NAMALWA (cell line): ENCODE measurements at places on chromosomes 1 and 21.

- DNase-seq = no peak
These were observed 230.8 kb downstream of the NEGR1 start for GRCh38 chr1:72051538-72051937.

GRCh38 chr1:156295391-156295947, at the start of gene GLMP:
TSS of gene GLMP (minus strand) at chr1:156295679. CDS start at chr1:156295645, 34 bp downstream.
- peak; percentile 87 for DNase-seq

GRCh38 chr1:230797942-230798365, 50.8 kb downstream of the CAPN9 start:
- DNase-seq = peak; percentile 34

GRCh38 chr21:27333096-27333495, 366.2 kb upstream of the ADAMTS5 start:
- DNase-seq = no peak

DNA sequence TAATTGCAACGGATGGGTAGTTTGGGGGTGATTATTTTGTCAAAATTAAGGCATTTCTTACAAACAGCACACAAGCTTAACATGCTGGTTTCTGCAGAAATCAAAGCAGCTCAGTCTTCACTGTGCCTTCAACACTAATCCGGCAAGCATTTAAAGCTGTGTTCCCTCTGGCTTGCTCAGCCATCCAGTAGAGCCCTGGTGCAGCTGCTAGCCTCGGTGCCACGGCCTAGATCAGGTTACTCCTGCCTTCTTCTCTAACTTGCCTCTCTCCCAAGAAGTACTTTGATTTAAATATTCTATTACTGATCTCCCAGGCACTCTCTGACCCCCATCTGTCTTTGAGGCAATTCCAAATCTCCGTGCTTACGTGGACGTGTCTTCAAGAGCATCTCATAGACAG, 85.6 kb downstream of the GREM2 start:
- DNase-seq = no peak

GRCh38 chr1:242623119-242623518, 98.6 kb upstream of the PLD5 start:
- DNase-seq = no peak

DNA sequence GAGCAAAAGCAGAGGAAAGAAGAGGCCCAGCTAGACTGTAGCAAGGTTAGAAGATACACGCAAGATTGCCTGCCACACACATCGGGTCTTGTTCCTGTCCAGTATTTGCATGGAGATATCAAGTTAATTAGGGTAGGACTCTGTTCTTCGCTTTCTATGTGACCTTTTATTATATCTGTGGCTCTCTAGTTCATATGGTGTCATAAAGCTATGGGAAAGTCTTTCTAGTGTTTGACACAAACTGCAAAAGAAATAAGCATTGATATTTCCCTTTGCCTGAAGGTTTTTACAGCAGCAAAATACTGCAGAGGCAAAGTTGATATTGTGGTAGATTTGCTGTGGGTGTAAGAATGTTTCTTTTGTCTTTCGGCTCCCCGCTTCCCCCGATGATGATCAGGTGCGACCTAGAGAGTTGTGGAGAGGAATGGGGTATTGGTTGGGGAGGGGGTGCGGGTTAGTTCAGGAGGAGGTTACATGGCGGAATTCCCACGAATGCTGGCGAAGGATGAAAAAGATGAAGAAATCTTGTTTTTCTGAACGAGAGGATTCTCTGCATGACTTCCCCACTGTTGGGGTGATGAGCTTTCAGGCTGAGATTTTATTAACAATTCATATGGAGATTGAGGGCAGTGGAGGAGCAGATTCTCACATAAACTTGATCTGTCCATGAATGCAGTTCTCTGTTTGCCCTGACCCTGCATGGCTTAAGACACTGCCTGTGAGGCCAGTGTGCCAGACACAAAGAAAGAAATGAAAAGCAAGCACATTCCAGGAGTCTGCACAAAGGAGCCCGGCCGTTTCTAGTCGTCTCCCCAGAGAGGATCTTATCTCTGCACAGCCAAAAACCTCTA, 550.2 kb downstream of the USP25 start:
- no peak for DNase-seq

- DNase-seq = no peak
These were observed 742 bp upstream of the HSPA13 start for GRCh38 chr21:14383596-14384180.

- DNase-seq = no peak
These were observed 888.8 kb downstream of the TTLL7 start for GRCh38 chr1:83110156-83110555.

DNA sequence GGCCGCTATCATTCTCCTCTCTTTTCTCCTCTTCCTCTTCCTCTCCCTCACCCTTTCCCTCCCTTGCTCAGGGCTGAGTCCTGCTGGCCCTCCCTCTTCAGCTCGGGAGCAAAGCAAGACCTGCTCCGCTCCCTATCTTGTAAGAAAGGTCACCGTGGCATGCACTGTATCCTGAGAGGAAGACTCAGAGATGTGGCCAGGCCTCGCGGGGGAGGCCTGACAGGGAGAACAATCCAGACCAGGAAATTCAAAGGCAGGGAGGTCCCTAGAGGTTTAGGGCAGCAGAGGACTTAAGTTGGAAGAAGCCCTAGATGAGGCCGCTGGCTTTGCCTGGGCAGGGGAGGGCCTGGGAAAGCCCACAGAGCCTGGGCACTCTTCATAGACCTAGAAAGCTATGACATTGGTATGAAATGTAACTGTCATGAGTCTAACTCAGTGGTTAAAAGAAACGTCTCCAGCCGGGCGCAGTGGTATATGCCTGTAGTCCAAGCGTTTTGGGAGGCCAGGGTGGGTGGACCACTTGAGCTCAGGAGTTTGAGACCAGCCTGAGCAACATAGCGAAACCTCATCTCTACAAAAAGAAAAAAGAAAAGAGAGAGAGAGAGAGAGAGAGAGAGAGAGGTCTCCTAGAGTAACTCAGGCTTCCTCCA, 14.6 kb upstream of the PTAFR start:
- no peak for DNase-seq

DNA sequence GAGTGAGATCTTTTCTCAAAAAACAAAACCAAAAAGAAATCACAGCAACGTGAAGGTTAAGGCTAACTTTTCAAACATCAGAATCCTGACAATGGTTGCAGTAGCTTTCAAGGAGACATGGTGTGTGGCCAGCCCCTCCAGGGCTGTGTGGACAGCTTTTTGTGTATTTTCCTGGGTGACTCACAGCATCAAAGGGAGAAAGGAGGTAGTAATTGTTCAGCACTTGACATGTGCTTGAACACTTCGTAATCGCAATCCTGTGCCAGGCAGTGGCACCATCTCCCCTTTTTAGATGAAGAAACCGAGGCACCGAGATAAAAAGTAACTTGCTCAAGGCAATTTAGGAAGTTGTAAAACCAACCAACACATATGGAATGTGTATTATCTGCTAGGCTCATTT, 10.3 kb downstream of the NBL1 start:
- DNase-seq = no peak

DNA sequence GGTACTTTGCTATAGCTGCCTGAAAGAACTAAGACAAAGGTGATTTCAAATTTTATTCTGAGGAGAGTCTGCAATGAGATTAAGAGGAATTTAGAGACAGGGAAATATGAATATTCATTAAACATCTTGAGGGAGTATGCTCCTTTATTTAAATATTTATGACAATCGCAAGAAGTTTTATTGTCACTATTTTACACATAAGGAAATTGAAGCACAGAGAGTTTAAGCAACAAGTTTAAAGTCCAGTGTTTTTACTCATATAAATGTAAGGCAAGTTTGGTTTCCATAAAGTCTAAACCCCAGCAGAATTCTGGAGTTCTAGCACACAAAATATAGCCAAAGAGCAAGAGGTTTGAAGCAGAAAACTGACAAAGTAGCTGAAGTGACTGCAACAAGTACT, 49.3 kb upstream of the SAMSN1 start:
- no peak for DNase-seq

GRCh38 chr1:67188137-67188536, 21.9 kb downstream of the IL23R start:
- no peak for DNase-seq
